Stimulated activated CD4-positive, alpha-beta T cell treated with anti-CD3 and anti-CD28 coated beads, Interleukin-1b, Interleukin-23, amount 100 ng/mL, for 4 hours (primary cell): ENCODE measurements at places on chromosomes 2 and 18.
A peak's percentile ranks its signal among the peaks of the same experiment; 100 is the strongest.

DNA sequence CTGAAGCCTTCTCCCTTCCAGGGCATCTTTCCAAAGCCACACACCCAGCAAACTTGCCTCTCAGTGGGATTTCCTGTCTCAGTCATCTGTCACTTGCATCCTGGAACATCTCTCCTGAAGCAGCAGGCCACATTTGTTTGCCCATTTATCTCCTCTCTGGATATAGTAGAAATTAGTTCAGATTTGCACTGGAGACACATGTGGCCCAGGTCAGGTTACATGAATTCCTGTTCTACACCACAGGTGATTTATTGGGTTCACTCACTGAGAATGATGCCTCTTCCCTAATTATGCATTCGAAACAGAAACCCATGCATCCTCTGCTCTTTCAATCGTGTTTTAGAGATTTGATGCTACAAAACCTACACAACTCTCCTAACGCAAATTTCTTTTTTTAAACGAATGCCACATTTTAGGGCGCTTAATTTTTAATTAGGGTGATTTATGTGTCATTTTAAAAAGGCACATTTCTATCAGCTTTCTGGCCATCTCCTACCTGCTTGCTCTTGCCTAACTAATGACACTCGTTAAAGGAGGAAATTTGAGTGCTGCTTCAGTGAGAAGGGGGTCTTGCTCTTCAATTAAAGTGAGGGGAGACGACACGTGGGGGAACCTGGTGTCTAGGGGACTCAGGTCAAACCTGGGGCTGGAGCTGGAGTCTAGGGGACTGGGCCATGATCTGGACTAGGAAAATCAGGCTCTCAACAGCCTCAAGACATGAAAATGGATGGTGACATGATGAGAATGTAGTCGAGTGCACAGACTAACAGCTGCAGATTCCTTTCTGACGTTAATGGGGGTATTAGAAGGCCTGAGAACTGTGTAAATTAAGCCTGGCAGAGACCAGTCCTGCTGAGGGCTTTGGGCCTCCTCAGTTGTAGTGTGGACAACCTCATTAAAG is 221.4 kb downstream of the CLIP4 start:
- no peak for DNase-seq

DNA sequence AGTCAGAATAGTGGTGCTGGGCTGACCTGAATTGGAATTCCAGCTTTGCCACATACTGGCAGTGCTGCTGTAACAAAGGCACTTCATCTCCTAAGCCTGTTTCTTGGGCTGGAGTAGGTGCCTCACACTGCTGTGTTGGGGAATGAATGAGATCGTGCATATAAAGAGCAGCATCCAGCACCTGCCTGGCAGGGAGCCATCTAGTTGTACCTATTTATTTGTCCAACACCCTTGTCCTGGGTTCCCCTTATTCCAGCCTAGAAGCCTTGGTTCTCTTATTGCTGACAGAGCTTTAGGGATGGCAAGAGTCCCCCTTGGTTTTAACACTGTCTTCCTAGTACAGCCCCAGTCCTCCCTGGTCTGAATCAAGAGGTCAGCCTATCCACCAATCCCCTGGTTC is 275.3 kb upstream of the RAB12 start:
- DNase-seq, result no peak

DNA sequence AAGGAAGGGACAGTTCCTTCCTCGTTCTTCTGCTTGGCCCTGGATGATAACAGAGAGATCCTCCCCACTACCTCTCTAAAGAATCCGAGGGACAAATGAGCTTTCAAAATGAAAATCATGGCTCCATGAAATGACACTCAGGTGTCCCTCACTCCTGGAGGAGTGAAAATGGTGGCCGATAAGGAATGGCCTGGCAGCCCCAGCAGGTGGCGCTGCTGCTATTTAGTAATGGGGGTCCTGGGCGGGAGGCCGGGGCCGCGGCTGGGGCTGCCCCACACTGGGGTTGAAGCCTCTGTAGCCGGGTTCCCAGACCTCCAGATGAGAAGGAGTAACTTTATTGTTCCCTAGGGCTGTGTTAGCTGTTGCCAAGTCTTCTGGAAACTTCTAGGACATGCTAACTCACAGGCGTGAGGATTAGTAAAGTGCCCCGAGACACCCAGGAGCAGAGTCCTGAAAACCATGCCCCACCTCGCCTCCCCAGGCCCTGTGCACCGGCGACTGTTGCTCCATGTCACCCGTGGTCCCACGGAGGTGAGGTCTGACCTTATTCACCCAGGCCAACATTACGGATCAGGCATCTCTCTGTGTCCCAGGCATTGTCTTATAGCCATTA is 138.0 kb downstream of the CTIF start:
- peak; percentile 48 for DNase-seq

GRCh38 chr2:168948621-168949212 is 47.6 kb downstream of the G6PC2 start:
- DNase-seq, result peak; percentile 1

DNA sequence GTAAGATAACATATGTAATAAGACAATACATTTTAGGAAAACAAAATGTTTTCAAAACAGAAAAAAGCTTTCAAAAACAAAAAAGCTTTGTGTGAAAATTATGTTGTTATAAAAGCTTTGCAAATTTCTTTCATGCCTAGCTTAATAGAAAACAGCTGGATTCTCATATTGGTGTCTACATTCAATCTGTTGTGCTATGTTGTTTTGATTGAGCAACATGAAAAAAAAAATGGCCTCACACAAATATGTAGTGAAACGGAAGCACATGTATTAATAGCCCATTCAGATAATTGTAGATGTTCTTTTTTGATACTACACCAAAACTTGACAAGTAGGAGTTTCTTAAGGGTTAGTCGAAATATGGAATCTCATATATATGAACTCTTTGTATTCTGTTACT is 197.5 kb downstream of the ZEB2 start:
- no peak for DNase-seq

- DNase-seq, result no peak
Measured at GRCh38 chr2:64128943-64129391, 15.3 kb downstream of the PELI1 start.
